ENCODE measurements at places on chromosomes 13 and 19.
A peak's percentile ranks its signal among the peaks of the same experiment; 100 is the strongest.

DNA sequence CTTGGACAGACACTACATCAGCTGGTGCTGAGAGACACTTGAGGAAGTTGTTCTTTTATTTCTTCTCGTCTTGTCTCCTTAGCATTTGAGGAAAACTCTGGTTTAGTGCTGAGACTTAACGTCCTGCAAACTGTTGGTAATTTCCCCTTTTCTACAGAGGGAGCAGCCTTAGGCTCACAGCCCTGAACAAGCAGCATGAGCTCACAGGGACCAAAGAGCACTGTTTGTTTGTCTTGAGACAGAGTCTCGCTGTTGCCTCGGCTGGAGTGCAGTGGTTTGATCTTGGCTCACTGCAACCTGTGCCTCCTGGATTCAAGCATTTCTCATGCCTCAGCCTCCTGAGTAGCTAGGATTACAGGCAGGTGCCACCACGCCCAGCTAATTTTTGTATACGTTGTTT, 5.5 kb downstream of the ZNF805 start:
- no peak for DNase-seq

GRCh38 chr13:102693250-102693649, 1.6 kb downstream of the METTL21C start:
- DNase-seq, result no peak

GRCh38 chr13:102443249-102443648, 41.4 kb upstream of the FGF14 start:
- no peak for DNase-seq

GRCh38 chr13:98216135-98216565, 39.1 kb upstream of the RNF113B start:
- DNase-seq, result no peak

DNA sequence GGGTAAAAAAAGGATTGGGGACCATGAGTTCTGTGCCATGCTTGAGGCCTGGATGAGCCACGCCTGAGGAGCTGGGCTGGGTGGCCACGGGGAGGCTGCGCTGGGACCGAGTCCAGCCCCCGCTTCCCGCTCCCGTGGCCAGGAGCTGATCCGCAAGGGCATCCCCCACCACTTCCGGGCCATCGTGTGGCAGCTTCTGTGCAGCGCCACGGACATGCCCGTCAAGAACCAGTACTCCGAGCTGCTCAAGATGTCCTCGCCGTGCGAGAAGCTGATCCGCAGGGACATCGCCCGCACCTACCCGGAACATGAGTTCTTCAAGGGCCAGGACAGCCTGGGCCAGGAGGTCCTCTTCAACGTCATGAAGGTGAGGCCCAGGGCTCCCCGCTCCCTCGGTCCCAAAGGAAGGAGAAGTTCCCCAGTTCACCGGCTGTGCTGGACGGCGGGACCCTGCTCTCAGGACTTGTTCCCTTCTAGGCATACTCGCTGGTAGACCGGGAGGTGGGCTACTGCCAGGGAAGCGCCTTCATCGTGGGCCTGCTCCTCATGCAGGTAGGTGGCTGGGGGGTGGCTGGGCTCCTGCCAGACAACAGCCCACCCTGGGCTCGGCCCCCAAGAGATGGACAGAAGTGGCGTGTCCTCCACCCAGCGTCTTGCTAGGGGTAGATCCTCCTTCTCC, 18.9 kb downstream of the EVI5L start:
- DNase-seq, result no peak

- no peak for DNase-seq
Measured at GRCh38 chr19:13363245-13363644, 143.0 kb downstream of the CACNA1A start.

- no peak for DNase-seq
Measured at GRCh38 chr13:98787996-98788395, 35.5 kb upstream of the SLC15A1 start.

GRCh38 chr13:94270556-94270955, 208.9 kb downstream of the DCT start:
- no peak for DNase-seq

DNA sequence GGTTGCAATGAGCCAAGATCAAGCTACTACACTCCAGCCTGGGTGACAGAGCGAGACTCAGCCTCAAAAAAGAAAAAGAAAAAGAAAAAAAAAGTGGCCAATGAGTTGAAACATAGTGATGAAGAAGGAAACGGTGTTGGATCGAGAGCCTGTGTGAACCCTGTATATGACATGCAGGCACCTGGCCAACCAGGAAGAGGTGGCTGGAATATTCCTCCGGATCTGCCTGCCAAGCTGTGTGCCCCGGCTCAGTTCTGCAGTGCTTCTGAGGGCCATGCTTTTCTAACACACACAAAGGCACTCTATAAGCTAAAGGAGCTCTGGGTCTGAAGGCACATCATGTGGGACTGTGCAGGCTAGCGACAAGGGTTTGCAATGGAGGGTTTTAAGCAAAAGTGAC, 3.7 kb upstream of the ZNF444 start:
- no peak for DNase-seq

- DNase-seq, result peak; percentile 46
Measured at GRCh38 chr19:17294051-17294891, 9.0 kb downstream of the ABHD8 start.

GRCh38 chr19:46745521-46746280, at the start of gene FKRP:
Gene FKRP (plus strand): TSS chr19:46746057. CDS start chr19:46755451, 9,394 bp downstream.
- DNase-seq, result peak; percentile 38

DNA sequence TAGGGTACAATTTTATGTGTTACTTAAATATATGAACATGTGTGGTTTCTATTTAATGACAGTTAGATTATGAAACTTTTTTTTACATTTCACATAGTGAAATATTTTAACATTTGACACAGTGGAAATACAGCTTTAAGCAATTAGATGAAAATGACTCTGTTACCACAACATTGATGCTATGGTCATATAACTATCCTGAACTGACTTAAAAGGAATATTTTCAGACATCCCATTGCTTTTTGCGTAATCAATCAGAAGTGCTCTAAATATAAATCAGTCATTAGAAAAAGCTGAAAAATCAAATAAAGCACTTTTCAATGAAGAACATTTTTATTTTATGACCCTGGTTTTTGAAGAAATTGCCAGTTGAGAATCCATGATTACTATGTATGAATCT, 80.3 kb downstream of the UFM1 start:
- DNase-seq, result no peak

- DNase-seq, result peak; percentile 97
Measured at GRCh38 chr19:13152974-13153568, 2.9 kb downstream of the IER2 start.

- DNase-seq, result no peak
Measured at GRCh38 chr19:8224394-8225145, 15.4 kb downstream of the CERS4 start.

DNA sequence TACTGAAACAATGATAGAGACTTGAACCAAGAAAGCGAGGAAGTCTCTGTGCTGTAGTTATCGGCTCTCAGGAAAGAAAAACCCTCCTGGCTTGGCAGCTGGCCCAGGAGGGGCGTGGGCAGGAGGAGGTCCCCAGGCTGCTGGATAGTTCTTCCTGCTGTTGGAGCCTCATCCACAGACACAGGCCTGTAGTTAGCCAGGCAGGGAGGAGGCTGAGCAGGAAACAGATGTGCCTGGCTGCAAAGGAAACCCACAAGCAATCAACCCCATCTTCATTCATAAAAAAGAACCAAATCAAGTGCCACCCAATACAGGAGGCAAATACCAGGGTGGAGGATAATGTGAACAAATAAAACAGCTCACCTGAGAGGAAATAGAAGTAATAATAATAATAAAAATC, 86.2 kb downstream of the IRS2 start:
- peak; percentile 80 for DNase-seq

DNA sequence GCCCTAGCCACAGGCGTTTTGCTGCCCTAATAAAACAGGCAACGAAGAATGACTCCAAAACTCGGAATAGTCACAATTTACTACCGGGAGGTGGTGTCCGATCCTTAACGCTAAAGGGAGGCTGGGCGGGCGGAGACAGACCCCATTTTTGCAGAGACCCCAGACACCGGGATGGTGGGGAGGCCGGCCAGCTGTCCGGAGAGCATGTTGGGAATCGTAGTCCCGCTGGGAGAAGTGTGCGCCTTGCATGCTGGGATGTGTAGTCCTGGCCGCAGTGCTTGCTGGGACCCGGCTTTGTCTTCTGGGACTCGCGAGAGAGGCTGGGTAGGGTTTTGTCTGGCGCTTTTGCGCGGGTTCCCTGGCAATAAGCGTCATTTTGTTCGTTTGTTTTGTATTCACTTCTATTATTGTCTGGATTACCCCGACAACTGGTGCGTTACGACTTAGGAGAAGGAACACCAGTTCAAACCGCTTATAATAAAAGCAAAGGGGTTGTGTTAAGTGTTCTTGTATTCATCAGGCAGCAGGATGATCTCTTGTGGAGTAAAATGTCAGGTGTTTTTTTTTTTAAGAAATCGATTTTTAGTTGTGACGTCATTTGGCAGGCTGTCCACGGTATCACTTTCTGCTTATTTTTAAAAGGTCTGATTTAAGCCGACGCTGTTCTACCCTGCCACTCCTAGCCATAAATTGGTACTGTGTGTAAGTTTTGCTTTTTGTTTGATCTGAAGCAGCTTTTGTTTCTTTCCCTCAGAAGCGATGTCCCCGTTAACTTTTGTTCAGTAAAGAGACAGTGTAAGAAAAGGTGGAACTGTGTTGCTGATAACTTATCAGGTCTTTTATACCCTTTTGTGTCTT, 676 bp upstream of the HSPH1 start:
- DNase-seq, result peak; percentile 90

- DNase-seq, result no peak
Measured at GRCh38 chr19:29680447-29680846, 15.2 kb downstream of the PLEKHF1 start.

- no peak for DNase-seq
Measured at GRCh38 chr13:25732111-25732865, 319.5 kb downstream of the SHISA2 start.

- no peak for DNase-seq
Measured at GRCh38 chr19:28235606-28236125, 977.3 kb downstream of the UQCRFS1 start.

DNA sequence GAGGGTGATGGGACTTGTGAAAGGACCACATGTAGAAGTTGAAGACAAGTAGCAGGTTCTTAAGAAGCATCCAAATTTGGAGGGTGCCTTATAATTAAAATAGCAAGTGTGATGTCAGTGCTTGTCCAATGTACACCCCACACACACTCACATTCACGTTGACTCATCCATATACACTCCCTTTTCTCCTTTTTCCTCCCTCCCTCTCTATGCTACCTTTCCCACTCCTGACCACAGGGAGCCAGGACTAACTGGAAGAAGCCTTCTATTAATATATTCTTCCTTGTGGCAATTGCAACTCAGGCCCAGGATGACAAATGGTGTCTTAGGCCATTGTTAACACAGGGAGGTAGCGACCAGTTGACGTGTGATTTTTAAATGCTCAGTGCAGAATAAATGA, 16.3 kb upstream of the GPR183 start:
- DNase-seq, result no peak

DNA sequence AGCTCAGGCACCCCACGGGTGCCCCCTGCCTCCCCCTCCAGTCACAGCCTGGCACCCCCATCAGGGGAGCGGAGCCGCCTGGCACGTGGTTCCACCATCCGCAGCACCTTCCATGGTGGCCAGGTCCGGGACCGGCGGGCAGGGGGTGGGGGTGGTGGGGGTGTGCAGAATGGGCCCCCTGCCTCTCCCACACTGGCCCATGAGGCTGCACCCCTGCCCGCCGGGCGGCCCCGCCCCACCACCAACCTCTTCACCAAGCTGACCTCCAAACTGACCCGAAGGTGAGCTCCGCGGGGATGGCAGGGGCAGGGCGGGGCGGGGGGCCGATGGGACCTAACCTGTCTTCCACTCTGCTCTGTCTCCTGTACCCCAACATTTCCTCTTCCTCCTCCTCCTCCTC, 25.0 kb downstream of the CKM start:
- DNase-seq, result no peak

GRCh38 chr13:78420814-78421213, 182.5 kb downstream of the POU4F1 start:
- DNase-seq, result no peak

DNA sequence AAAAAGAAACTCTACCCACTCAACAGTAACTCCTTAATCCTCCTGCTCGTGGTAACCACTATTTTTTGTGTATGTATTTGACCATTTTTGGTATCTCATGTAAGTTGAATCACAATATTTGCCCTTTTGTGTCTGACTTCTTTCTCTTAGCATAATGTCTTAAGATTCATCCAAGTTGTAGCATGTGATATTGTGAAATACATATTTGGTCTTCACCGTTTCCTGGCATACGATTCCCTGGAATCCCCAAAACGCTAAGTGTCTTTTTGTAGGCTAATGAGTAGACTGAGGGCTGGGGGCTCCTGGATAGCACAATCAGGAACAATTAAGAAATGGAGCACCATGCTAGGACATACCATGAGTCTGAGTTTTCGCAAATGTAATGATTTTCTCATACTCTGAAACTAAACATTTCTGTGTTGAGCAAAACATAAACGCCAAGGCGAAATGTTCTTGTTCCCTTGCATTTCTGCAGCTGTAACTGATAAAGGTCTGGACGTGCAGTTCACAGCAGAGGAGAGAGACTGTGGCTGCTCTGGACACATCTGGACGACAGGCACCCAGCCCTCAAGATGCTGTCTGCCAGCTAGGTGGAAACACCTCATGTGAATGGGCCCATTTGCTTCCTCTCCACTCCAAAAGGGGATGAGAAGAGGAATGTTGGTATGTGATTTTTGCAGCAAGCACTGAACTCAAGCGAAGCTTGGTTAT, 38.4 kb downstream of the BRD4 start:
- DNase-seq, result no peak

DNA sequence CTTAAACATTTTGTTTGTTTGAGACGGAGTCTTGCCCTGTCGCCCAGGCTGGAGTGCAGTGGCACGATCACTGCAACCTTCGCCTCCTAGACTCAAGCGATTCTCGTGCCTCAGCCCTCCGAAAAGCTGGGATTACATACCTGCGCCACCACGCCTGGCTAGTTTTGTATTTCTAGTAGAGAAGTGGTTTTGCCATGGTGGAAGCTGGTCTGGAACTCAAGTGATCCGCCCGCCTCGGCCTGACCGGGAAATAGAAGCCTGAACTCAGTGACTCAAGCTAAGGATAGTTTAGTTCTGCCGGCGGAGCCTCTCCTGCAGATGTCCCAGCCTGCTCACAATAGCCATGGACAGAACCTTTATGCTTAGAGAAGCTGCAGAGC, 53.0 kb upstream of the ZNF254 start:
- peak; percentile 33 for DNase-seq
